ENCODE measurements at places on chromosomes 3 and 15.
A peak's percentile ranks its signal among the peaks of the same experiment; 100 is the strongest.

DNA sequence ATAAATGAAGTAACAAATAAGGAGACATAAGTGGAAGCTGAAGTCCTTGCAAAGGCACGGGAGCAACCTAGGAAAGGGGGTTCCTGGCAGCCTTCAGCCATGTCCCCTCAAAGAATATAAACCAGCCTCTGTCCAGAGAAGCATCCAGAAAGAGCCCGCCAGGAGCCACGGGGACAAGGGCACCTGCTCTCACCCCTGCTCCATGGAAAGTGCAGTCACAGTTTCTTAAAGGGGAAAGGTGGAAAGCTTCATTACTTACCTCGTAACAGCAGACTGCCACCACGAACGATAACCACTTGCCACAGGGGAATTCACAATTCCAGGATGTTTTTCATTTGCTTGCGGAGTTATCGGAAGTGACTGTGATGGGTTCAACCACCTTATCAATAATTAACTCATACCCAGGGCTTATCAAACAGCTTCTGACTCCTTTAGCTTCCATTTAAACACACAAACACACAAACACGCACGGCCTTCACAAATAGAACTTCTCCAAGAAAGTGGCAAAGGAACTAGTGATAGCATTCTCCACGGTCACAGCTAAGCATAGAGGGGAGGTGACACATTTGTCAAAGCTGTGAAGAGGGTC is 134.2 kb upstream of the IGF1R start:
- DNase-seq: no peak

- no peak for DNase-seq
These were observed 27.3 kb downstream of the EID1 start for GRCh38 chr15:48905216-48905615.

GRCh38 chr3:153171918-153172317 is 9.9 kb downstream of the RAP2B start:
- DNase-seq: peak; percentile 75

- no peak for DNase-seq
These were observed 457.1 kb upstream of the ADAMTS9 start for GRCh38 chr3:65144791-65145351.

DNA sequence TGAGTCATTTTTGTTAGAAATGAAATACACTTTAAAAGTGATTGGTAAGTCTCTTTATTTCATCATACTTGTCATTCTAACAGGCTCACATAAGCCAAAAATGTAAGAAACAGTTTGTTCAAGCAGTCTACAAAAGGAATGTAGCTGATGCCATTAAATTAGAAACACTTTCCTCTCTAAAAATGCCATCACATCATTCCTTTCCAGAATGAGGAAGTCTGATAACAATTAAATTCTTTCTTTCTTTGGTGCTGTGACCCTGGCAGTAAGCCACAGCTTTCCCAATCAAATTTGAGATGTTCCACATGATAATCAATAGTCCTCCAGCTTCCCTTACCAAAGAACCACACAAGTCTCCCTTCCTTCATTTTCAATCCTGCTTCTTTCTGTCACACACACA is 9.4 kb upstream of the P2RY1 start:
- DNase-seq: no peak

GRCh38 chr15:64691896-64692565 is 83.4 kb downstream of the RBPMS2 start:
- no peak for DNase-seq

- no peak for DNase-seq
These were observed 121.9 kb upstream of the MEF2A start for GRCh38 chr15:99443768-99444446.

DNA sequence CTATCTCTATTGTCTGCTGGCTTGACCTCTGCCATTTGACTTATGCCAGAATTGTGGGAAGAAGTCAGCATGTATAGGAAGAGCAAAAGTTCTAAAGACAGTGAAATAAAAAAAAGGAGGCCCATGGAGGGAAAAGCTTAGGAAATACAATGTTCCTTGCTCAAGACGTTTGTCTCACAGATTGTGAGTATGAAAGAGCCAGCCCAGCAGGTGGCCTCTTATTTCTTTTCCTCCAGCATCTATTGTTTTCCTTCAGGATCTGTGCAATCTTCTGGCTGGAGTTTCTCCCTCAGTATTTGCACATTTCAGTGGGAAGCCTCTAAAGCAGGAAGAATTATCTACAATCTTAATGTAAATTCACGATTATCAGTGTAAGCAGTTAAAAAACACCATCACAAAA is 43.7 kb downstream of the ZDHHC3 start:
- no peak for DNase-seq

Measured in hematopoietic multipotent progenitor cell treated with erythropoietin and hydrocortisone succinate and interleukin-3 and kit ligand, for 8 days (in vitro differentiated cells).